Stimulated activated CD8-positive, alpha-beta memory T cell treated with anti-CD3 and anti-CD28 coated beads, Interleukin-15, amount 100 ng/mL, for 4 hours (primary cell): ENCODE measurements at places on chromosomes 2 and 18.

DNA sequence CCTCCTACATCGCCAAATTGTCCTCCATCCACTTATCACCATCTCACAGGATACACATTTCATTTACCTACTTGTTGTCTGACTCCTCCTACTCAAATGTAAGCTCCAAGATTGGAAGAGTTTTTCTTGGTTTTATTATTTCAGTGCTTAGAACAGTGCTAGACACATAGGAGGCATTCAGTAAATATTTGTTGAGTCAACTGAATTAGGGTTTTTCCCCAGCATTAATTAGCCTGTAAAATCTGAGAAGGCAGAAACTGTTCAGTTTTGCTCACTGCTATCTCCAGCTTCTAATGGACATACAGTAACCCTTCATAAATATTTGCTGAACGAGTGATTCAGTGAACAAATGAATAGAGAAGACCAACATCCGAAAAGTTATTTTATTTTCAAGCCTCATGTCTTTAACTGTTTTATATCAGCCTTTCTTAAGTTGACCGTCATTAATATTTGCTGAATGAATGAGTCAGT is 800 bp downstream of the TTC21B start:
- DNase-seq, result no peak

DNA sequence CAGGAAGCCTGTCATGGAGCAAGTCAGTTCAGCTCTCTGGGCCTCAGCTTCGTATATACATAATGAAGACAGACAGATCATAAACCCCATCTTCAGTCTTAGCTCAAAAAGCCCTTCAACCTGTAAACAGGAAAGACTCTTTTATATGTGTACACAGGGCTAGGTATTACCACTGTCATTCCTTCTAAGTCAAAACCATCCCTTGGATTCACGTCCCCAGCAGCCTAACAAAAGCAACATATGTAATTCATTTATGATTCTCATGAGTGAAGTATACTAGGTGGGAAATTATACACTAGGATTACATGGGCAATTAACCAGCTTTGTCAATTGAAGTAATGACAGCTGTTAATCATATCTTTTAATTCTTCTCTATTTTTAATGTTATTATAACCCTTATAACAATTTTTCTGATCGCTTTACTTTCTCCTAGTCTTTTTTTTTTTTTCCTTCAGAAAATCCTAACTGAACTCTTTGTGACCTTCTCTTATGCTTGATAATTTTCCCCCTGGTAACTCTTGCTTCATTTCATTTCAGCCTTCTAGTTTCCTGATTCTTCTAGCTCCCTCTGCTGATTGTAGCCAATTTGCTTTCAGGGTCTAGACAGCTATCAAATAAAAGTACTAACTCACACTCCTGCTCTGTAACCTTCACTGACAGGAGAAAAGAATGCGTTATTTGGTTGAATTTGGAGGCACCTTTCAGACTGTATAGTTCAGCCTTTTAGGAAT is 99.7 kb downstream of the RBM43 start:
- DNase-seq, result no peak

DNA sequence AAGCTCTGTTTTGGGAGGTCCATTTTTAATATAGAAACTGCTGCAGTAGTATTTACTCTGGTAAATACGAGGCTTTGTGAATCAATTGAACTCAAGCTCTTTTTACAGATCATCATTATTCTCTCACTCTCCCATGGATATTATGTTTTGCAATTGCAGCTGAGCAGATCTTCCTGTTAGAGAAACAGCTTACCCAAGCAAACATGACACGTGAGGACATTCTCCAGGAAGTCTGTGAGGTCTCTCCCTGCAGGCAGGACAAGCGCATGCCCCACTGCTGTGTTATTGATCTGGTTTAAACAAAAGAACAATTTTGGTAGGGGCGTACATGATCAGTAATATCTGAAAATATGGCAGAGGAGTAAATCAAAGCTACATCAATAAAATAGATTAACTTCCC is 72.1 kb downstream of the COL6A3 start:
- no peak for DNase-seq

DNA sequence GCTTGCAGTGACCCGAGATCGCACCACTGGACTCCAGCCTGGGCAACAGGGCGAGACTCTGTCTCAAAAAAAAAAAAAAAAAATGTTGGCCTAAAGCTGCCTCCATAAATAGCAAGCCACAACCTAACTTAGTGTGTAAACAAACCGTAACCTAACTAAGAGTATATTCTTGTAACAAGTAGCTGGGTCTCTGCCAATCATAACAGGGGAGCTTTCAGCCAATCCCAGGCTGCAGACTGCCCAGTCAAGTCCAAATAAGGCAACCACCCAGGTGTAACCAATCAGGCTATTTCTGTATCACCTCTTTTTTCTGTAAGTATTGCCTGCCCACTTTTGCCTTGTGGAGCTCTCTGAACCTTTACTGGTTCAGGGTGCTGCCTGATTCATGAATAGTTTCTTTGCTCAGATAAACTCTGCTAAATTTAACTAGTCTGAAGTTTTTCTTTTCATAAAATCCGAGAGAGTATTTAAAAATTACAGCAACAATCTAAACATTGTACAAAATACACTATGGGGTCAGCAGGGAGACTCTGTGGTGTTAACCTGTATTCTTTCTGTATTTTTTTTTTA is 4.5 kb downstream of the PSTPIP2 start:
- no peak for DNase-seq

DNA sequence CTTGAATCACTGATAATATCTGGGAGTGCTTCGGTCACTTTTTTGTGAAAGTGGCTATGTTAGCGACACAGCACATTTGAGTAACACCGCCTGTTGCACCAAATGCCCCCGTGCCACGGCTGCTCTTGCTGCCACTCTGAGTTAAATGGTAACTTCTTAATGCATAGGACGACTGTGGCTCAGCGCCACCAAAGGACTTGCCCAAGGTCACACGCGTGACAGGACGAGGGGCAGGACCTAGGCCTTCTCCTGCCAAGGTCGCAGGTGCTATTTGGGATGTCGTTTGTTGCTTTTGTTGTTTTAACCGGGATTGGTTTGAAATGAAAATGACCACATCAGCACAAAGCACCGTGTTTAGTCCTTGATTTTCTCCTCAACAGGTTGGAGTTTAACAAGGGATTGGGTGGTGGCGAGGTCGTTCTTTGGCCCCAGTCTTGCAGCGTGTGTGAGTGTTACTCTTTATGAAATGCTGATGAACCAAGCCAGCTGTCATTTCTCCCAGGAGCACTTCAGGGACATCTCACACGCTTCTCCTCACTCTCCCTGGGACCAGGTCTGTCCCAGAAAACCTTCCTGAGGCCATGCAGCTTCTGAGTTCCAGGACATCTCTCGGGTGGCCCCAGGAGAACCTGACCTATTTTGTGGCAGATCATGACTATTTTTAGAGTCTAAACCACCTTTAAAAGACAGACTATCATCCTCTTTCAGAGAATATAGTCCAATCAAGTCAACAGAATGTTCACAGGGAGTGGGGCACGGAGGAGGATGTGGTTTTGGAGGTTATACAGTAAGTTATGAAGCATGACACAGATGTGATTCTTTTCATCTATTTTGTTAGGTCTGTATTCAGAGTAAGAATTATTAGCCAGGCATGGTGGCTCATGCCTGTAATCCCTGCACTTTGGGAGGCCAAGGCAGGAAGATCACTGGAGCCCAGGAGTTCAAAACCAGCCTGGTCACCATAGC is 49.9 kb downstream of the MTCL1 start:
- DNase-seq, result peak; percentile 19

GRCh38 chr2:147739508-147739907 is 105.3 kb upstream of the ACVR2A start:
- no peak for DNase-seq
